ENCODE measurements at places on chromosomes 3 and 15.
A peak's percentile ranks its signal among the peaks of the same experiment; 100 is the strongest.

GRCh38 chr3:81390796-81391195 lies 370.6 kb downstream of the GBE1 start:
- DNase-seq, result no peak

DNA sequence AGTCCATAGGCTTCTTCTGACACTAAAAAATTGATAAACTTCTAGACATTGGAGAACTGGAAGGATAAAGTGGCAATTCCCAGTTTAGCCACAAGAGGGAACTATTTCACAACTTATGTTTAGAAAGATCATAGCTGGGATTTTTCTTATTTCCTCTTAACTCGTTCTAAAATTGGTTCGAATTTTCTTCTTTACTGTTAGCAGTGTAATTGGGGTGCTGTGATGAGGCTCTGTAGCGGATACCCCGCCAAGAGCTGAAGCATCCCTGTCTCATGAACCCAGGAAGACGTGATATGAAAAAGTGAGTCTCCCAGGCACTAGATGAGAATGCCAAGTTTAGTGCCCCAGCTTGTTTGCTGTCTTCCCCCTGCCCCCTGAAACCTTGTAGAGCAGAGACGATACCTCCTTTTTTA lies 85.1 kb downstream of the PDCD6IP start:
- peak; percentile 51 for DNase-seq

DNA sequence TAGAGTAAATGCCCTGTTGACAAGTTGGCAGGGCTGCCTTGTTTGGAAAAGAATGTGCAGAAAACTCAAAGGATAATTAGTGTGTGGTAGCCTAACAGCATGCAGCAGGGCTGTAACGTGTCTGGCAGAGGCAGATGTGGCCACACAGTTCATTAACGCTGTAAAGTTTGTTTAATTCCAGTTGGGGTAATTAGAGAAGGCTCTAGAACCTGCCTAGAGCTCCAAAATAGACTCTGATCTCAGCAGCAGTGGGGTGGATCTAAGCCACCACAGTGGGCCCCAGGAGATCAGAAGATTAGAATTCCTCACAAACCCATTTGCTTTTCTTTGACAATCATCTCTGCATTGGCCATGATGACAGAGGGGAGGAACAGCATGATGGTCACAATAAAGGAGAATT lies 65.1 kb upstream of the LEKR1 start:
- DNase-seq, result no peak

GRCh38 chr3:183909030-183909600 lies 24.4 kb upstream of the PARL start:
- DNase-seq, result no peak

DNA sequence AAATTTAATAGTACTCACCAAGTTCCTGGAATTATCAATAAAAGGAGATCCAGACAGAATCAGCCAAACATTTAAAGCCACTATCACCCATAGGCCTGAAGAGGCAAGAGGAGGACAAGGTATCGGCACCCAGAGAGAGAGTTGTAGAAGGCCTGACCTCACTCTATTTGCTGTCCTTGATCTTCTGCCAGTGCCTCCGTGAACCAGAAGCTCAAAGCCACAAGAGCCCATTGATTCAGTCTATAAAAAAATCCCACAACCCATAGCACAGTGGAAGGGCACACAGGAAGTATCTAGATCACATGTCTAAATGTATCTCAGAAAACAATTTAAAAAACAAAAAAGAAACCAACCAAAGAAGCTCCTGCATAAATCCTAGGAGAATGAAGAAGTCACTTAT lies 68.6 kb upstream of the FAM174B start:
- DNase-seq, result no peak

DNA sequence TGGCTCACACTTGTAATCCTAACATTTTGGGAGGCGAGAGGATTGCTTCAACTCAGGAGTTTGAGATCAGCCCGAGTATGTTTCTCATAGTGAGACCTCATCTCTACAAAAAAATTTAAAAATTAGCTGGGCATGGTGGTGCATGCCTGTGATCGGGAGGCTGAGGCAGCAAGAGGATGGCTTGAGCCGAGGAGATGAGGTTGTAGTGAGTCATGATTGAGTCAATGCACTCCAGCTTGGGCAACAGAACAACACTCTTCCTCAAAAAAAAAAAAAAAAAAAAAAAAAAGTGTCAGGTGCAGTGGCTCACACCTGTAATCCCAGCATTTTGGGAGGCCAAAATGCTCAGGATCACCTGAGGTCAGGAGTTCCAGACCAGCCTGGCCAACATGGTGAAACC lies 2.4 kb downstream of the RPL39L start:
- no peak for DNase-seq

Data from GM12865 (cell line).